ENCODE measurements at places on chromosomes 1 and 21. TPM values are rescaled to one million over a fixed set of nuclear protein-coding genes. Genes with fewer than 3 reads are reported as not detected.
A peak's percentile ranks its signal among the peaks of the same experiment; 100 is the strongest.

DNA sequence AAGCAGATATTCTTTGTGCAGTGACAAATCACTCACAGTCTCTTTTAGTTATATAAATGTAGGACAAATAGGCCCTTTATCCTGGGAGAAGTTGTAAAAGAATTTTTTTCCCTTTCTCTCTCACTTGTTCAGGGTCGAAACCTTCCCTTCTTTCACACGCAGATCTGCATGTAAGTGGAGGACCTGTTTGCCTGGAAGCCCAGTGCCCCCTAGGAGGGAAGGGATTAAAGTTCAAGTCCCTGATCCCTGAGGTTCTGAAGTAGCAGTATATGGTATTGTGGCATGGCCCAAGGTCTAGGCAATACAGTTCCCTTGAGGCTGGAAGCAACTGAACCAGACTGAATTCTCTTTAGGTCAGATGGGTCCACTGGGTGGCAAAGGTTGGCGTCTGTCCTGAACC lies 48.6 kb upstream of the PTGFRN start:
- no peak overlapping the region for H3K27ac ChIP-seq
- no peaks in the 10 kb centered on the region for H3K36me3 ChIP-seq
- no peak for DNase-seq
- H3K4me1 ChIP-seq: no peaks in the 10 kb centered on the region
- no peaks in the 10 kb centered on the region for H3K27me3 ChIP-seq

- DNase-seq: no peak
- H3K27ac ChIP-seq: no peak overlapping the region
- peaks cover 23% of the 10 kb centered on the region for H3K4me1 ChIP-seq
These were observed 569.1 kb downstream of the NPHP4 start for GRCh38 chr1:5423109-5423508.

DNA sequence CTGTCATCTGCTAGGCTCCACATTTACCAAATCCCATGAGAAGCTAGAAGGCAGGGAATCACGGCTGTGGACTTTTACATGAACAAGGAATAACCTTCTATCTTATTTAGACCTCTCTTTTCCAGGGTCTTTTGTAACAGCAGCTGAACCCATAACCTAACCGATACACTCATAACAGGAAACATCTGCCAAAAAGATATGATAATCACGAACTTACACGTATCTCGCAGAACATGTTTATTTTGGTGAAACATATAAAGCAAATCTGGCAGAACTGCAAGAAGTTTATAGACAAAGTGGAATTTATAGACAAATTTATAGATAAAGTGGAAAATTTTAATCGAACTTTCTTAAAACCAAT lies 20.4 kb downstream of the TINAGL1 start:
- peaks cover 5% of the 10 kb centered on the region for H3K27me3 ChIP-seq
- no peaks in the 10 kb centered on the region for H3K36me3 ChIP-seq
- no peaks in the 10 kb centered on the region for H3K4me1 ChIP-seq

- no peak for DNase-seq
- no peak overlapping the region for H3K27ac ChIP-seq
- H3K36me3 ChIP-seq: no peaks in the 10 kb centered on the region
- no peak overlapping the region for H3K4me3 ChIP-seq
These were observed 321.3 kb downstream of the KIF26B start for GRCh38 chr1:245475961-245476516.

DNA sequence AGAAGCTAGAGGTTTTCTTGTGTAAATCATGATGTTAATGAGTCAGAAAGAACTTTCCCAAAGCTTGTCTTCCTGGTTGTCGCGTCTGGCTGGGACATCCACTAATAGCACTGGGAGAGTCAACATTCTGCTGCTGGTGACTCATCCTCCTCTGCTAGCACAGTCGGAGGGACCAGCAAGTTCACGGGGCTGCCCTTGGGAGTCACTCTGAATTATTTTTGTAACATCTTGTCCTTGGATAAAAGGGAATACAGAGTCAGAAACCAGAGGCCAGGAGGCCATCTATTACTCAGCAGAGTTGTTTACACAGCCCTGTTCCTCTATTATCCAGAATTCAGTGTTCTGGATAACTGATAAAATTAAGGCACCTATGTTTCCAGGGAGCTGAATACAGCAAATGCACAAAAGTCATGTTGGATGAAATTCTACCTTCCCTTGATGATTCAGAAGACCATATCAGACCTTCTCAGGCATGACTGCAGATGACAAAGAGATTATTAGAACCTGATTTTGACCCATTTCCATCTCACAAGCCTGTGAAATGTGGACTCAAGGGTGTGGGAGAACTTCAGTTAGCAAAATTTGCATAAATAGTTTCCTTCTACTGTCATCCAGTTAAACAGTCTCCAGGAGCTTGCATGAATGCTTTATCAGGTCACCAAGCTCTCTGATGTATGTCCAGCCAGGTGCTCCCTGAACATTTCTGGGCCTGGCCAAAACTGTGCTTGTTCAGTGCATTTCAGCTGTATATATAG lies 68.1 kb downstream of the JAK1 start:
- H3K27me3 ChIP-seq: no peaks in the 10 kb centered on the region
- peak; percentile 33 for DNase-seq
- no peaks in the 10 kb centered on the region for H3K4me1 ChIP-seq

DNA sequence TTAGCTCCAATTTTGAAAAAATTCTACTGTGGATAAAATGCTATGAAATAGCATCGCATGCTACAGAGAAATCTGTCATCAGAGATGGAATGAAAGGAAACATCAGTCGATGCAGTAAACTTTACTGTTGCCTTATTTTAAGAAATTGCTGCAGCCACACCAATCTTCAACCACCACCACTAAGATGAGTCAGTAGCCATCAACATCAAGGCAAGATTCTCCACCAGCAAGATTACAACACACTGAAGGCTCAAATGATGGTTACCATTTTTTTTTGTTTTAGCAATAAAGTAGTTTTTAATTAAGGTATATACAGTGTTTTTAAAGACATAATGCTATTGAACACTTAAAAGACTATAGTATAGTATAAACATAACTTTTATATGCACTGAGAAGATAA lies 95.6 kb upstream of the JUN start:
- no peaks in the 10 kb centered on the region for H3K36me3 ChIP-seq
- no peaks in the 10 kb centered on the region for H3K27me3 ChIP-seq
- no peak overlapping the region for H3K27ac ChIP-seq
- H3K4me1 ChIP-seq: peaks cover 16% of the 10 kb centered on the region

DNA sequence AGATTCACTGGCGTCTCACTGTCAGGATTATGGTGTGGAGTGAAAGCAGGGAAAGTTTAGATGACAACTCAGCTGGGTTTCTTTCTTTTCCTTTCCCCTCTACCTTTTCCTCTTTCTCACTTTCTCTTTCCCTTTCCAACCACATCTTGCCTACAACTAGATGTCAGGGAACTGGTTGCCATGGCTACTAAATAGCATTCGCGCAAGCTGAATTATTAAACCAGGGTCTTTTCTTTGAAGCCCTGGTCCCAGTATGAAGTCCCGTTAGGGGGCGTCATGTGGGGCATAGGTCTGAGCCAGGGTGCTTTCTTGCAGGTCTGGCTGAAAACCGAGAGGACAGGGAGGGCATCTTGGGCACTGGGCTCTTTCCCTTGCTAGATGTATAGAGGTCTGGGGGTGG lies 168.4 kb upstream of the CACNA1E start:
- no peak overlapping the region for H3K27ac ChIP-seq
- H3K27me3 ChIP-seq: peaks cover 41% of the 10 kb centered on the region
- peak; percentile 93 for DNase-seq

GRCh38 chr21:36698385-36698980 lies 432 bp upstream of the SIM2 start:
- no peak overlapping the region for H3K27ac ChIP-seq
- peaks cover 98% of the 10 kb centered on the region for H3K27me3 ChIP-seq
- no peak for DNase-seq
- no peak overlapping the region for H3K4me3 ChIP-seq
- no peaks in the 10 kb centered on the region for H3K36me3 ChIP-seq

- no peak overlapping the region for H3K4me3 ChIP-seq
- DNase-seq: no peak
- no peak overlapping the region for H3K27ac ChIP-seq
- H3K36me3 ChIP-seq: no peaks in the 10 kb centered on the region
These were observed 107.5 kb downstream of the TIAM1 start for GRCh38 chr21:31236528-31236927.

DNA sequence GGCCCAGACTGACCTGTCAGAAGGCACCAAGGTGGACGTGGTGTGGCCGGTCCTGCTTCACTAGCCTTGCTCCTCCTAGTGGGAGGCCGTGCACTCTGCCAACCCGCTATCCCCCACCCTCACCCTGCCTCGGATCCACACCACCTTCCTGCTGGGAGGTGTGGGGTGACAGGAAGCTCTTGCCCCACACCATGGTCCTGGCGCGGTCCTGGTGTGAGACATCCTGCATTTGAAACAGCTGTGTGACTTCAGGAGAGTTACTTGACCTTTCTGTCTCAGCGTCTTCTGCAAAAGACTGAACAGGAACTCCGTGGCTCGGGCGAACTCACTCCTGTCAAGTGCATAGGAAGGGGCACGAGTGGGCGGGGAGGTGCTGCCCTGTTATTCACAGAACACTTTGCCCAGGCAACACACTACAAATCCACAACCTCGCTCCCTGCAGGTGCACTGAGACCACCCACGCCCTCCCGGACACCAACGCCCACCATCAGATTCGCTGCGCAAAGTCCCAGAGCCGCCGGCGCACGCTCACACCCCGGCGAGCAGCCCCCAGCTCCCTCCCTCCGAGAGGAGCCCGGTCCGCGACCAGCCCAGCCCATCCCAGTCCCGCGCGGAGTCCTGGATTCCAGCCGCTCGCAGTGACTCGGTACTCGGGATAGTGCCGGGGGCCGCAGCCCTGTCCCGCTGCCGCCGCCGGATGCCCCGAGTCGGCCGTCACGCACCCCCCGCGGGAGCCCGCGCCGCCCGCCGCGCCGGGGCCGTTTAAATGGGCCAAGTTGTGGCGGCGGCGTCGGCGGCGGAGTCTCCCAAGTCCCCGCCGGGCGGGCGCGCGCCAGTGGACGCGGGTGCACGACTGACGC lies at the start of gene SAMD11:
Gene SAMD11, plus strand, starts transcription at position 793 of the 860 bp plus-strand sequence. CDS start 509 bp downstream, outside the sequence.
- H3K27me3 ChIP-seq: peaks cover 55% of the 10 kb centered on the region
- H3K27ac ChIP-seq: no peak within 1 kb of the TSS
- H3K4me3 ChIP-seq: peak within 1 kb of the TSS; percentile 30
- peaks cover 20% of the 10 kb centered on the region for H3K36me3 ChIP-seq

Gene LCA5L
- 2.1 TPM for total RNA-seq

Gene FMO4
- total RNA-seq: 5.6 TPM

Data from spinal cord (tissue), 10 donors.